ENCODE measurements at places on chromosomes 13 and 19.

DNA sequence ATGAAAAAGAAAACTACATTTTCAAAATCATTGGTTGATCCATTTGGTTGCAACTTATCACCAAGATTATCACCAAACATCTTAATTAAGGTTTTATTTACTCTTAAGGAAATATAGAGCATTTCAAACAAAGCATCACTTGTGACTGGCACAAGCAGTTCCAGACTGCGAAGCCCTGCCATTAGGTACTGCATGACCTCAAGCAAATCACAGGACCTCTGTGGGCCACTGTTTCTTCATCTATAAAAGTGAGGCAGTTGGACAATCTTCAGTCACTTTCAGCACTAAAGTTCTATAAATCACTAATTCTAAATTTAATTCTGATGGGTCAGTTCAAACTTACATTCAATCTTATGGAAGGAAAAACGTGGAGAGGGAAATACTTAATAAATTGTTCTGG lies 2.0 kb downstream of the ELF1 start:
- DNase-seq: peak; percentile 7

- DNase-seq: no peak
These were observed 49.1 kb downstream of the NFIX start for GRCh38 chr19:13044231-13044836.

- DNase-seq: no peak
These were observed 818.0 kb upstream of the SLC10A2 start for GRCh38 chr13:103884101-103884723.

GRCh38 chr13:58025821-58026220 lies 394.3 kb downstream of the PCDH17 start:
- DNase-seq: no peak

- no peak for DNase-seq
These were observed 149.3 kb upstream of the UBL3 start for GRCh38 chr13:29999492-30000369.

DNA sequence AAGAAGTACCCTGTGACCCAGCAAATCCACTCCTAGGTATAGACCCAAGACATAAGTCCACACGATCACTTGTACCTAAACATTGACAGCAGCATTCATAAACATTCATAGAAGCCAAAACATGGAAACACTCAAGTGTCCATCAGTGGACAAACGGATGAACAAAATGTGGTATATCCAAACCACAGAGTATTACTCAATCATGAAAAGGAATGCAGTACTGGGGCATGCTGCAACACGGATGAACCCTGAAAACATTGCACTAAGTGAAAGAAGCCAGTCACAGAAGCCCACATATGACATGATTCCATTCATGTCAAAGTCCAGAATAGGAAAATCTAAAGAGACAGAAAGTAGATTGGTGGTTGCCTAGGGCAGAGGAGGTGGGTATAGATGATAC lies 22.8 kb upstream of the CCNE1 start:
- no peak for DNase-seq

DNA sequence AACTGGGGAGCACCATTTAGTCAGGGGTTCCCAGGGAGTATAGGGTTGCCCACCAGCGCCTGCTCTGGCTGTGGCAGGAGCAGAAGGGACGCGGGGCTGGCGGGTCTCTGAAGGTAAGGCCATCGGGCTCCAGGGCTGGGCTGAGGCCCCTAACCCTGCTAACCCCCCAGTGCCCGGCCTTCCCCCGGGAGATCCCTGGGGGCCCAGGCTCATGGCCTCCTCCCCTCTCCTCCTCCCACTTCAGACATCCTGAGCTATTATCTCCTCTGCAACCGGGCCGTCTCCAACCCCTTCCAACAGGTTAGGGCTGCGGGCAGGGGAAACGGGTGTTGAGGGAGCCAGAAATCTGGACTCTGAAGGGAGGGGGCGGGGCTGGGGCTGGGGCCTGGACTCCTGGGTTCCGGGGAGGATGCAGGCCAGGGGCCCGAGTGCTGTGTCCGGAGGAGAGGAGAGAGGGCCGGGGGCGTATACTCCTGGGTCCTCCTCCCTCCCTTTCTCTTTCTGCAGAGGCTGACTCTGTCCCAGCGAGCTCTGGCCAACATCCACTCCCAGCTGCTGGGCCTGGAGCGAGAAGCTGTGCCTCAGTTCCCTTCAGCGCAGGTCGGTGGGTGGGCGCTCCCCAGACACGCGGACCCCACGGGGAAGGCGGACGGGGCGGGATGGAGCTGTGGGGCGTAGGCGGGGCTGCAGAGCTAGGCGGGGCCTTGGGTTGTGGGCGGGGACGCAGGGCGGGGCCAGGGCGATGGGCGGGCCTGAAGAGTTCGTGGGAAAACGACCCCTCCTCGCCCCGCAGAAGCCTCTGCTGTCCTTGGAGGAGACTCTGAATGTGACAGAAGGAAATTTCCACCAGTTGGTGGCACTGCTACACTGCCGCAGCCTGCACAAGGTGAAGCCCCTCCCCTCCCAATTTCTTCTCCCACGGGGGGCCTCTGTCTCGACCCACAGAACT lies 15.3 kb downstream of the TTYH1 start:
- no peak for DNase-seq

- DNase-seq: no peak
These were observed 1.3 kb upstream of the ZIC2 start for GRCh38 chr13:99980201-99980823.

- no peak for DNase-seq
These were observed 434.7 kb downstream of the DIAPH3 start for GRCh38 chr13:59728896-59729545.

DNA sequence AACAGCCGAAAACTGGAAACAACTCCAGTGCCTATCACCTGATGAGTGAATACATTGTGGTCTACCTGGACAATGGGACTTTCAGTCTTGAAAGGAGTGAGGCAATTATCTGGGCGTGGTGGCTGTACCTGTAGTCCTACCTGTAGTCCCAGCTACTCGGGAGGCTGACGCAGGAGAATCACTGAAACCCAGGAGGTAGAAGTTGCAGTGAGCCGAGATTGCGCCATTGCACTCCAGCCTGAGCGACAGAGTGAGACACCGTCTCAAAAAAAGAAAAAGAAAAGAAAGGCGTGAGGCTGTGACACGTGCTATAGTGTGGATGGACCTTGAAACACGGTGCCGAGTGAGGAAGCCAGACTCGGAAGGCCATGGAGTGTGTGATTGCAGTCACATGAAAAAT lies 4.1 kb upstream of the NTN5 start:
- no peak for DNase-seq

- DNase-seq: no peak
These were observed 12.2 kb downstream of the RHPN2 start for GRCh38 chr19:33052352-33052972.

DNA sequence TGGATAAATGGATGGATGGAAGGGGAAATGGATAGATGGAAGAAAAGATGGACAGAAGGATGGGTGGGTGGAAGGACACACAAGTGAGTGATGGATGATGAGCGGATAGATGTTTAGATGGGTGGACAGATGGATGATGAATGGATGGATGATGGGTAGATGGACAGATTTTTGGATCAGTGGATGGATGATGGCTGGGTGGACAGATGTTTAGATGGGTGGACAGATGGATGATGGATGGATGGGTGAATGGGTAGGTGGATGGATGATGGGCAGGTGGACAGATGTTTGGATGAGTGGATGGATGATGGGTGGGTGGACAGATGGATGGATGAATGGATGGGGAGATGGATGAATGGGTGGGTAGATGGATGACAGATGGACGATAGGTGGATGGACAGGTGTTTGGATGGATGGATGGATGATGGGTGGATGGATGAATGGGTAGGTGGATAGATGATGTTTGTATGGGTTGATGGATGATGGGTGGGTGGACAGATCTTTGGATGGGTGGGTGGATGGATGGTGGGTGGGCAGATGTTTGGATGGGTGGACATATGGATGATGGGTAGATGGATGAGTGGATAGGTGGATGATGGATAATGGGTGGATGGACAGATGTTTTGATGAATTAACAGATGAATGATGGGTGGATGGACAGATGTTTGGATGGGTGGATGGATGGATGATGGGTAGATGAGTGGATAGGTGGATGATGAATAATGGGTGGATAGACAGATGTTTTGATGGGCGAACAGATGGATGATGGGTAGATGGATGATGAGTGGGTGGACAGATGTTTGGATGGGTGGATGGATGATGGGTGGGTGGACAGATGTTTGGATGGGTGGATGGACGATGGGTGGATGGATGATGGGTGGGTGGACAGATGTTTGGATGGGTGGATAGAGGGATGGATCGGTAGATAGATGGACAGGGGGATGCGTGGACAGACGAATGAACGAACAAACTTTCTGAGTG lies 39.5 kb downstream of the CERS4 start:
- no peak for DNase-seq

DNA sequence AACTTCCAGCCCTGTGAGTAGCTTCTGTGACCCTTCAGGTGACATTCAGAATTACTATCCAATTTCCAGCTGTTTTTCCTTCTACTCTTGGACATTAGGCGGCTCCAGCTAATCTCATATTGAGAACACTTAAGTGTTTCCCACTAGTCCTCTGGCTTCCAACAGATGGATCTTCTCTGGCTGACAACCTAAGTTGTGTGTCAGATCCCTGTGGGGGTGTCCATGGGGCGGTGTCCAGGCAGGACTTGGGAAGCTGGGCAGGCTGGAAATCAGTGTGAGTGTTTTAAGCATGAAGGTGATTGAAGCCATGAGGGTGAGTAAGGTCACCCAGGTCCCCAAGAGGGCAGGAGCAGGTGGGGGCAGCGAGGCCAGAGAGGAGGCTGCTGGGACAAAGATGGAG lies 10.1 kb downstream of the CNOT3 start:
- no peak for DNase-seq

DNA sequence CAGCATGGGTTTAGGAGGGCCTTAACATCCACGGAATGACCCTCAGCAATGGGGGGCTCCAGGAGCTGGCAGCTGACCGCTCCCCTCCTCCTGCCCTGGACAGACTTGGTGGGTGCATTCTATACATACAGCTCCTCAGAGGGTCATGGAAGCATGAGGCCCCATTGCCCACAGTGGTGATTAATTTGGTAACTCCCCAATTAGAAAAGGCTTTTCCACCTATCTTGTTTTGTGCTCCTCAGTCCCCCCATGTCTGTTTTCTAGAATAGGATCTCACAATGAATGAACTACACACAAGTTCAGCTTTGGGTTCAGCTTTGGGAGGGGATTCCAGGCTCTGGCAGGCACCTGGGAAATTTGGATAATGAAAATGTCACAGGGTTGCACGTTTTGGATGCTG lies 707.8 kb downstream of the UQCRFS1 start:
- no peak for DNase-seq

DNA sequence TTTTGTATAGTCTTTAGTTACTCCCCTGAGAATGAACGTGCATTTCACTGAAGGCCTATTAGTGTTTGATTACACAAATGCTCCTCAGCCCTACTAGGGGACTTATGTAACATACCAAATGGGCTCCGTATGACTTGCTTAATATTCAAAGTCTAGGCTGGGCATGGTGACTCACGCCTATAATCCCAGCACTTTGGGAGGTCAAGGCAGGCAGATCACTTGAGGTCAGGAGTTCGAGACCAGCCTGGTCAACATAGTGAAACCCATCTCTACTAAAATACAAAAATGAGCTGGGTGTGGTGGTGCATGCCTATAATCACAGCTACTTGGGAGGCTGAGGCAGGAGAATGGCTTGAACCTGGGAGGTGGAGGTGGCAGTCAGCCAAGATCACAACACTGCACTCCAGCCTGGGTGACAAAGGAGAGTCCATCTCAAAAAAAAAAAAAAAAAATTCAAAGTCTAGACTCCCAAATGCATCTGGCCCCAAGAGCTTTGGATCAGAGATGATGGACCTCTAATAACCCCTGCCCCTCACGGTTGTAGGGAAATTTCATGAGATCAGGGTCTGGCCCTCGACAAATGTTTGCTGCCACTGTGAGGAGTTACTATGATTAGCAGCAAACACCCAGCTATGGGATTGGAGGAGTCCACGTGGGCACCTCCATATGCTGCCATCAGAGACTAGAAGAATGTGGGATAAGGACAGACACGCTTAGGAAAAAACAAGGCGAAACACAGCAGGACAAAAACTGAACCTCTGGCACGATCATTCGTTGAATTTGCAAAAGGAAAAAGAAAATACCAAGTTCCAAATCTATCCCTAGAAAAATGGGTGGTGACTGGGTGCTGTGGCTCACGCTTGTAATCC lies 4.6 kb downstream of the FBXO17 start:
- peak; percentile 28 for DNase-seq

DNA sequence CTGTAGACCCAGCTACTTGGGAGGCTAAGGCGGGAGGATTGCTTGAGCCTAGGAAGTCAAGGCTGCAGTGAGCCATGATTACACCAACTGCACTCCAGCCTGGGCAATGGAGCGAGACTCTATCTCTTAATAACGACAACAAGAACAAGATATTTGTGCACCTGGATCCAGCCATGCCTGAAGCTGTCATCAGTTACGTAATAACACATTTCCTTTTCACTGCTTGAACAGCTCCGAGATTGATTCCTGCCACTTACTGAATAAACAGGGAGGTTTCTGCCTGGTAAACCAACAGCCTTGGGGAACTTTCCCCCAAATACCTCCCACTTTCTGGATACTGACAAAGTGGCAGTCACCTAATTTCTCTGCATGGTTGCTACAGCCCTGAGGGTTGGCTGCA lies 5.4 kb downstream of the KANK2 start:
- DNase-seq: no peak

- no peak for DNase-seq
These were observed 48.1 kb upstream of the FARP1 start for GRCh38 chr13:98094678-98095266.

GRCh38 chr19:289651-290371 lies 1.4 kb downstream of the PLPP2 start:
- no peak for DNase-seq

DNA sequence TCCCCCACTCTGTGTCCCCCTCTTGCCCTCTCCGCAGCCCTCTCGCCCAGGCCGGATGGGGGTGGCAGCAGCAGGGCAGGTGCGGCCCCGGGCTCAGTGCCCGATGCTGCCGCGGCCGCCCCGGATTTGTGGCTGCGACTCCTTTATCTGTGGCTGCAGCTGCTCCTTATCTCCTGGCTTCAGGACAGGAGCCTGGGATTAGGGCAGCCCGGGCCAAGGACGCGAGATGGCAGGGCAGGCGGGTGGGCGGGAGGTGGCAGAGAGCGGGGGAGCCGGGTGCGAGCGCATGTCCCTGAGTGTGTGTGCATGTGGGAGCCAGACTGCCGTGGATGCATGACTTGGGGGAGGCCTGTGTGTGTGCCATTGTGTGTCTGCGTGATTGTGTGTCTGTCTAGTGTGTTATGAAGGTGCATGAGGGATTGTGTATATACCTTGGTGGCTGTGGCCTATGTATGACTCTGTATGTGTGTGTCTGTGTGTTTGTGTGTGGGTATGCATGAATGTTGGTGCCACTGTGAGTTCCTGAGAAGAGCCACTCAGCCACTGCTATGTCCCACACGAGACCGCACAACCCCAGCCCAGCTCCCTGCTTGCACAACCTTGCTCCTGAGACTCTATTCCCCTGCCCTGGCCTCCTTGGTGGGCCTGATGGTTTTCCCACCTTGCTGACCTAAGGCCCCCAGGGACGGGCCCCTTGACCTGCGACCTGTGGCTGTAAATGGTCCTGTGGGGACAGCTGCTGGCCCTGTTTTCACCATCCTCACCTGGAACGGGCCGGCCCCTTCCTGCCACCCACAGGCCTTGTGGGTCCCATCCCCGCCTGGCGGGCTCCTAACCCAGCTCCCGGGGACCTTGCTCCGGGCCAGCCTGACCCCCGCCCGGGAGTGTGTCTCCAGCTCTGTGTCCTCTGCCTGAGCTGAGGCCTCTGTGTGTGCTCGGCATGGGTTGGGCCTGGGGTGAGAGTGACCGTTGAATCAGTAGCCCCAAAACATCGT lies 5.3 kb upstream of the NRTN start:
- DNase-seq: no peak

Data from C1 segment of cervical spinal cord (tissue), 14 donors.